Germinal center (tissue), 1 donor: ENCODE measurements at places on chromosomes 2 and 18.

GRCh38 chr2:120535081-120535480, 189.1 kb downstream of the INHBB start:
- DNase-seq: no peak

DNA sequence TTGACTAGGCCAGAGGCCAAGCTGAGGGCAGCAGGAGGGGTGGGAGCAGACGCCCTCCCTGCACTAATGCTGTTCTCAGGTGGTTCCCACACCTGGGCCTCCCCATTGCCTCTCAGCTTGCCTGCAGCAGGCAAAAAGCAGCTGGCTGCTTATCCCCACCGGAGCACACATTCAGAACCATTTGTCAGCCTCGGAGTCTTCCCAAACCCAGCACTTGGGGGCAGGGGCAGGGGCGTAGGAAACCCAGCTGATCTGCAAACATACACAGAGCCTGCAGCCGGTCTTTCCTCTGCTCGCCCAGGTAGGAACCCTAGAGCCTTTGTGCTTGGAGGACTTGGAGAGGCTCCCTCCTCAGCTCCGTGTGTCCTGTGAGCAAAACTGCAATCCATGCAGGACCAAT, 249.8 kb downstream of the CYP26B1 start:
- DNase-seq: no peak

GRCh38 chr2:130878316-130878715, 41.6 kb downstream of the ARHGEF4 start:
- DNase-seq: no peak

DNA sequence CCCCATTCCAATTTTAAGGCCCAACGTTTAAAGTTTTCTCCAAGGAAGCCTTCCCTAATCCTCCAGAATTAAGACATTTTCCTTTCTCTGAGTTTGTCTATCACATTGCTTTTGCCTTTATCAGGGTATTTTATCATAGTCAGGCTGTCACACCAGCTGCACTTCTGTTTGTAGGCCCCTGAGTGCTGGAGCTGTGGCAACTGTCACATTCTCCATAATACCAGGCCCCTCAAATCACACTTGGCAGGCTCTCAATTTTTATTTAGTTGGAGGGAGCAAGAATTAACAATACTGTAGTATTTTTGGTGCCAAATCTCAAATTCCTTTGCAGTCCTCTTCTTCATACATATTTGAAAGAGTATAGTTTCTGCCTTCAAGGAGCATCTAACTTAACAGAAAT, 122.2 kb downstream of the FSHR start:
- DNase-seq: no peak

DNA sequence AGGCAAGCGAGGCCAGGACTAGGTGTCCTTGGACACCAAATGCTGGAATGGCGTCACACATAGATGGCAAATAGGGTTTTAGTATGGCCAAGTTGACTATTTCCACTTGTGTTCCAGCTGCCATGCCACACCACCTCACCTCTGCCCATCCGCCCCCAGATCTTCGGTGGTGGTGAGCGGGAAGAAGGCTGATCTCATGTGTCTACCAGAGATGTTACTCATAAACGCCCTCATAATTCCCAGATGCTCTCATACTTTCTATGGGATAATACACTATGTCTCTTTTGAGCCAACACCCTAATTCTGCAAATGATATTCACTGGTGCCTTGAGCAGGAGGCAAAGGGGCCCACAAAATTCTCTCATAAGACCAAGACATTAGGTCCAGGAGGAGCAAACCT, 281.1 kb upstream of the FN1 start:
- no peak for DNase-seq

GRCh38 chr2:240143801-240144648, 3.6 kb upstream of the OTOS start:
- DNase-seq: peak; percentile 84

- no peak for DNase-seq
These were observed 218.2 kb downstream of the RBM43 start for GRCh38 chr2:151043484-151043883.
